ENCODE measurements at places on chromosomes 5 and 9.

- DNase-seq, result peak; percentile 29
These were observed 2.5 kb upstream of the PSMD5 start for GRCh38 chr9:120845255-120845654.

DNA sequence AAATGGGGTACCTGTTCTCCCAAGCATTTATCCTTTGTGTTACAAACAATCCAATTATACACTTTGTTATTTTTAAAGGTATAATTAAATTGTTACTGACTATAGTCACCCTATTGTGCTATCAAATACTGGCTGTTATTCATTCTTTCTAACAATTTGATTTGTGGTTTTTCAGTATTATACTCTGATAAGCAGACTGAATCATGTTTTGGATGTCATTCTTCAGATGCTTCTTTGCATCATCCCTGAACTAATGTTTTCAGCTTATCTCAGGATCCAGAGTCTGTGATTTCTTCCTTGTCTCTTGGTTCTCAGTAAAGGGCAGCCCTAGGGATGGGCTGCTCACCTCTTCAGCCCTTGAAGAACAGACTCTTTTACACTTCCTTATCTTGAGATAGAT lies 177.8 kb upstream of the SGCD start:
- DNase-seq, result no peak

GRCh38 chr5:72372923-72373322 lies 52.8 kb downstream of the PTCD2 start:
- DNase-seq, result no peak

GRCh38 chr5:139543423-139543991 lies 17.6 kb upstream of the UBE2D2 start:
- no peak for DNase-seq

GRCh38 chr9:86434039-86434726 lies 80.0 kb upstream of the TUT7 start:
- DNase-seq, result no peak

GRCh38 chr5:14321936-14322335 lies 178.8 kb downstream of the TRIO start:
- no peak for DNase-seq

- DNase-seq, result no peak
These were observed 34.8 kb downstream of the FKBP15 start for GRCh38 chr9:113186137-113186755.

DNA sequence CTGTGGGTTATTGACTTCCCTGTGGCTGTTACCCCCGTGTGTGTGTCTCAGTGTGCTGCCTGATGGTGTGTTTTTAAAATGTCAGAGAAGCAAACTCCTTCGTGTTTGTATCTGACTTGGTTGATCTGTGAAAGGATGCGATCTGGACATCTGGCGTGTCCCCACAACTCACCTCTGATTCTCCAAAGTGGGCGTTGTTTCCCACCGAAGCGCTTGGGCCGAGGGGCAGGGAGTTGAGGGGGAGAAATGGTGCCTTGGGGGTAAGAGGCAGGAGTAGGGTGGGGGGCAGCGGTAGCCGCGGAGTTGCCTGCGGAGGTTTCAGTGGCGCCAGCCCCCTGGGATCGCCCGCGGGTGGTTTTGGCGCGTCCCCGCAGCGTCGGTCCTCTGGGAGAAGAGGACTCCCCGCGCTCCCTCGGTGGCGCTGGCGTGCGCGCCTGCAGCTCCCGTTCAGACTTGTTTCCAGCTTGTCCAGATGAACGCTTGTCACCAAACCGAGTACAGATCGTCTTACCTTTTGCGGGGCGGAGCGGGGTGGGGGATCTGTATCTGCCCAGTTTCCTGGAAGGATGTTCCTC lies 1.1 kb downstream of the MAST4 start:
- DNase-seq, result no peak

GRCh38 chr5:84794486-84795035 lies 409.9 kb upstream of the EDIL3 start:
- DNase-seq, result no peak

DNA sequence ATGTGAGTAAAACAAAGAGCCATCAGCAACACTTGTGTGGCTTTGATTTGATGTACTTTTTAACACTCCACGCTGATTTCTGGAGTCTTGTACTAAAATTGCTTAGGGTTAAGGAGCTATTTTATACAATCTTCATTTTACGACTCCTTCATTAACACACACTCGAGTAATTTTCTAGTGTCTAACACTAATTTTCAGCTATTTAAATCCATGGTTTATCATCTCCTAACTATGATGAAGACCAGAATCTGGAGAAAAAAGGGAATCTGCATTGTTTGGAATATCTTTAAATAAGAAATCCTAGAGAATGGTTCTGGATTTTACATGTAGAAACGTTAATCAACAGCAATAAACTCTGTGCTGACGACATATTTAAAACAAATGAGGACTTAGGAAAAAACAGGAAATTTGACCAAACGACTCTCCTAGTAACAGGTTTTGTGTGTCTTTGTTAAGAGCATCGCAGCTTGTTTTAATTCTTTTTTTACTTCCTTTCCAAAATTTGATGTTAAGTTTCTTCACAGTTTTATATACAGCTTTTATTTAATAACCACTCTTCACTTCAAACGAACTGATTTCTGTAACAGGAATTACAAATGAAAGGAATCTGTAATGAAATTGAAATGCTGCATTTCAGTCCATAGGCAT lies 138.5 kb downstream of the AOPEP start:
- no peak for DNase-seq

DNA sequence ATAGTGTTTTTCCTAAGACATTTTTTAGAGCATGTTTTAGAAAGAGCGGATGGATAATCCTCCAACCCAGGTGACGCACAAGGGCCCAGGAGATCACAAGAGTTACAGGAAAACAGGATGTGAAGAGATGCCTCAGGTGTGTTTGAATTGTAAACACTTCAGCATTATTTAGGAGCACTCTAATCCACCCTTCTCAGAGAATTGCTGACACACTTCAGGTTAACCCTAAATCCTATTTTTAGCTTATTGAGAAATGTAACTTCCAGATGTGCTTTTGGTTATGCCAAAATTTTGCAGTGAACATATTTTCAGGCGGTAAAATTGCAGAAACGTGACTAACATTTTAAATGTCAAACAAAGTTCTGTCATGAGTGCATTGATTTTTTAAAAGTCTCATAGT lies 755.4 kb upstream of the CTNND2 start:
- no peak for DNase-seq

GRCh38 chr9:105396441-105396840 lies 51.4 kb upstream of the FSD1L start:
- DNase-seq, result no peak

DNA sequence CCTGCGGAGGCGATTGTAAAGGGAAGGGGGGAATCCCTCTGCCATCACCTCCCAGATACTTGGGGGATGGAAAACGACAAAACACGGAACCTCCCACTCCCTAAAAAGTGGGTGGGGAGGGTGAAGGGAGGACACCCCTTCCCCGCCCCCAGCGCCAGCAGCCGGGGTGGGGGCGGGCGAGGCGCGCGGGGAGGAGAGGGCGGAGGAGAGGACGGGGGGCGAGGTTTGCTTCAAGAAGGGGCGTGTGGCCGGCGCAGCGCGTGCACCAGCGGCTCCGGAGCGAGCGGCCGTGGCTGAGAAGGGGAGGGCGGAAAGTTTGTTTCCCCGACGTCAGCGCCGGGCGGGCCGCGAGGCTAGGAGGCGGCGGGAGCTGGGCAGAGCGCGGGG lies at the start of gene PRRX2:
TSS of gene PRRX2 (plus strand) at position 259 of the 387 bp plus-strand sequence. CDS start 221 bp downstream, outside the sequence.
- peak; percentile 13 for DNase-seq

DNA sequence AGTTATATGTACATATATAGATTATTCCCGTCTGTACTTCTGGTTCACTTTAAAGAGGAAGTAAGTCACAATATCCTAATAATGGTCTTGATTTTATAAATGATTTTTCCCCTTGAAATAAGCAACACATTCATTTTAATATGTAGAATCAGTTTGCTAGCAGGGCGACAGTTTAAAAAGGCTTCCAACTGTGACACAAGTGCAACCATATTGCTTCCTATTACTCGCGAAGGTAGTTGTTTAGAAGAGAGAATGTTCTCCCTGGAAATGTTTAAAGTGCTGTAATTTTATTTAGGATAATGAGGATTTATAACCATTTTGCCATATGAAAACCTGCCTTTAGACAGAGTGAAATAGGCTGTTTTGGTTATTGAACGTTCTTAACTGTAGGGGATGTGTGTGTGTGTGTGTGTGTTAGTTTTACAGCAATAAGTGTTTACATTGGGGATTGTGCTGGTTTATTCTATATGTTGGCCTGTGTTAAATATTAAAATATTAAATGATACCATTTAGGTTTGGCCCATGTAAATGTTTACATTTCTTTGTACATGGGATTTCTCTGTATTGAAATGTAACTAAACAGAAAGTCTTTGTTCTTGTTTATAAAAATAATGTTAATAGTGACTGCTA lies 138.3 kb downstream of the PBX3 start:
- no peak for DNase-seq

- DNase-seq, result no peak
These were observed 271.7 kb upstream of the KLF4 start for GRCh38 chr9:107761307-107761706.

DNA sequence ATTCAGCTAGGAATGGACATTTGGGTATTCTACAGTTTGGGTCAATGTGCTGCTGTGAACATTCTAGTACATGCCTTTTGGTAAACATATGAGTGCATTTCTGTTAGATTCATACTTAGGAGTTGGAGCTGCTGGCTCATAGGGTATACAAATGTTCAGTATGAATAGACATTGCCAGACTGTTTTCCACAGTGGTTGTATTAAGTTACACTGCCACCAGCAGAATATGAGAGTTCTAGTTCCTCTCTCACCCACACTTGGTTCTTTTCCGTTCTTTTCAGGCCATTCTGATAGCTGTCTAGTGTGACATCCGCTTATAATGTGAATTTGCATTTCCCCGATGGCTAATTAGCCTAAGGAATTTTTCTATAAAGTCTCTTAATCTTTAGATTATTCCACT lies 25.0 kb downstream of the STOM start:
- no peak for DNase-seq

DNA sequence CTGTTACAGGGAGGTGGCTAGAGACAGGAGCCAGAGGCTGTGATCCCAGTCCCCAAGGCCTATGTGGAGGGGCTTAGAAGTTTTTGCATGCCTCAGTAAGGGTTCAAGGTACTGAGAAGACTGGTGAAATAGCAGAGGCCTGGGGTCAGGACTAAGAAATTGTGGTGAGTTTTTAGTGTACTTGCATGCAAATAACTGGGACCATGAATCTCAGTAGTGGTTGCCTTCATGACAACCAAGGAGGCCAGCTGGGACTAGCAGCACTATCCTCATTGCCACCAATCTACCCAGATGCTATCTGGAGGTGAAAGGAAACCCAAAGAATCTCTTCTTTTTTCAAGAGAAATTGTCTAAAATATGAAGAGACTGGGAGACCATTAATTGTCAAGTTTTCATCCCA lies 395.1 kb downstream of the CETN3 start:
- DNase-seq, result no peak

DNA sequence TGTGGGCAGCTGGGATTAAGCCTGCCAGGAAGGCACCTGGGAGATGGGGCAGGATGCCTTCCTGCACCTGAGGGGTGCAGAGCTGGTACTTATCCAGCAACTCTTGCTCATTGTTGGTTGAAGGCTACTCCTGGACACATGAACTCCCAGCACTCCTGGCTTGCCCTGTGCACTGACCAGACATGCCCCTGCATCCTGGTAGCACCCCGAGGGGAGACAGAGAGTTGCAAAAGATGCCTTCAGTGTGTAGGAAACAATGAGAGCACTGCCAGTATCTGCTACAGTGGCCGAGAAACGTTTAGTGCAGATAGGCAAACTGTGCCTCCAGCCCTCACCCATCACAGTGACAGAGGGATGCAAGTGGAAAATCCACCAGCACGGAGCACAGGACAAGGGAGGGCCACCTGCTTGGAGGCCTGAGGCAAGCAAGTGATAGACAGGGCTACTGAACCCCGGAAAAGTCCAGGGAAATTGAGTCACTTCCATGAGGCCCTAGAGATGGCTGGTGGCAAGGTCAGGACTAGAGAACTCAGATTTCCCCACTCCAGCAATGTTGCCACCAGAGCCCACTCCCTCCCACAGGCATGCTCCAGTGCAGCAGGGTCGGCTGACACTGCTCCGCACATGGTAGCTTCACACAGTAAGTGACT lies 171.1 kb downstream of the FSTL4 start:
- DNase-seq, result no peak

DNA sequence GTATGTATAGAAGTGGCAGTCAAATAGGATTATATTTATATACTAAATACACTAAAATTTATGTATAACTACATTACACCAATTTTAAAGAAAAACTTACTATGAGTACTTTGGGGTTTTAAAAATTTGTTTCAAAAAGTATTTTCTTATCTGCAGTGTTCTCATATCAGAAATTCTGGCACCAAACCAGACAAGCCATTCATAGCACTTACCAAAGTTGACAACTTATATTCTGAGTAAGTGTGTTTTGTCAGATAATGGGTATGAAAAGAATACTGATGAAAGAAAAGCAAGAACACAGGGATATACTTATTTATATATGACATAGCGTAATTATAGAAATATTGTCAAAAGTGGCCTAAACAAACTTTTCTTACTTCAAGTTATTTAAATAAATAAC lies 67.5 kb downstream of the SPEF2 start:
- no peak for DNase-seq

DNA sequence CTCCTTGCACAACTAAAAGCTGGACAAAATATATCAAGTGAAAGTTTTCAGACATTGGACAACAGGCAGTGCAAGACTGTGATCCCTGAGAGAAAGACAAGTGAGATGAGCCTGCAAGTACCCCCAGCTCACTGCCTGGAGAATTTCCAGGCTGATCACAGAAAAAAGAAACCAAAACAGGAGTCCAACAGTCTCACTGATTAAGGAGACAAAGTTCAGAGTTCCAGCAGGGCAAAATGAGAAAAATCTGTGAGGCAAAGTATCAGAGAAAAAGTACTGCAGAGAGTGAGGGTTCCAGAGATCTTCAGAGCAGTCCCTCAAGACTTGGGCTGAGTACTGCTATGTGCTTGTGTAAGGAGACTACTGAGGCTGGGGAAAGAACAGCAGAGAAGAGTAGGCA lies 56.0 kb upstream of the PRSS3 start:
- no peak for DNase-seq

DNA sequence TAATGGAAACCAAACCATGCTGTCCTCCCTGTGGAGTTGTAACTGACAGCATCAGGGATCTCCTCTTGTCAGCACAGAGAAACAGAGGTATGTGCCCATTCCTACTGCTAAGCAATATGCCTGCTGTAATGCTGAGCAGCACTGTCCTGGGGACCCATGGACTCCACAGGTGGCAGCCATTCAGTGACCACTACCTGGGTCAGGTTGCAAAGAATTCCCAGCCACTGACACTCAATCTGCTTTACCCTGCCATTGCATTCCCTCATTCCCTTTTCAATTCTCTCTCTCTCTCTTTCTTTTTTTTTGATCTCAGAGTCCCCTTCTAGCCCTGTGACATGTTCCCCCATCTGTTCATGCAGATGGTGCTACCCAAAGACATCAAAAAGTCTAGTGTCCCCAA lies 104.1 kb downstream of the GABRB2 start:
- no peak for DNase-seq

DNA sequence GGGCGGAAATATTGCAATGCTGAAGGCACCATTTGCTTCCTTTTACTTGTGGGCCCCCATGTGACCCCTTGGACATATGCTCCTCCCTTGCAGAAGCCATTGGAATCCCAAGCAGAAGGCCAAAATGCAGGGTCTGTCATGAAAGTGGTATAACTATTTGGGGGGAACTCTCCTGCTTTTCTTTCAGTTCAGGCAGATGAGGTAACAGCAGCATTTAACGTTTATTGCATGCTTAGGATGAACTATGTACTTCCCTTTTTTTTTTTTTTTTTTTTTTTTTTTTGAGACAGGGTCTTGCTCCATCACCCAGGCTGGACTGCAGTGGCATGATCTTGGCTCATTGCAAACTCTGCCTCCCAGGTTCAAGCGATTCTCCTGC lies 7.8 kb downstream of the FOXI1 start:
- DNase-seq, result no peak

Measured in stimulated activated CD4-positive, alpha-beta T cell treated with anti-CD3 and anti-CD28 coated beads, TNF-alpha, amount 100 ng/mL, for 24 hours (primary cell).